A549 treated with DMSO at 1 μM for 4 hours (cell line): ENCODE measurements at places on chromosomes 4 and X. TPM values are rescaled to one million over a fixed set of nuclear protein-coding genes. Genes with fewer than 3 reads are reported as not detected.

The CPE gene
- 1.3 to 1.6 TPM (median 1.4 TPM) in 5 replicates for total RNA-seq

The HERC6 gene
- total RNA-seq = 3.2 to 4.2 TPM (median 3.6 TPM) in 5 replicates

The PHKA1 gene
- total RNA-seq = 16.8 to 22.8 TPM (median 21.6 TPM) in 5 replicates

The SOX3 gene
- not detected in 5 replicates for total RNA-seq

The TBC1D19 gene
- total RNA-seq = 3.2 to 4.6 TPM (median 3.9 TPM) in 5 replicates

The TLR1 gene
- 0.15 to 0.99 TPM (median 0.76 TPM) in 5 replicates for total RNA-seq
